ENCODE measurements at places on chromosomes 2 and 18.

DNA sequence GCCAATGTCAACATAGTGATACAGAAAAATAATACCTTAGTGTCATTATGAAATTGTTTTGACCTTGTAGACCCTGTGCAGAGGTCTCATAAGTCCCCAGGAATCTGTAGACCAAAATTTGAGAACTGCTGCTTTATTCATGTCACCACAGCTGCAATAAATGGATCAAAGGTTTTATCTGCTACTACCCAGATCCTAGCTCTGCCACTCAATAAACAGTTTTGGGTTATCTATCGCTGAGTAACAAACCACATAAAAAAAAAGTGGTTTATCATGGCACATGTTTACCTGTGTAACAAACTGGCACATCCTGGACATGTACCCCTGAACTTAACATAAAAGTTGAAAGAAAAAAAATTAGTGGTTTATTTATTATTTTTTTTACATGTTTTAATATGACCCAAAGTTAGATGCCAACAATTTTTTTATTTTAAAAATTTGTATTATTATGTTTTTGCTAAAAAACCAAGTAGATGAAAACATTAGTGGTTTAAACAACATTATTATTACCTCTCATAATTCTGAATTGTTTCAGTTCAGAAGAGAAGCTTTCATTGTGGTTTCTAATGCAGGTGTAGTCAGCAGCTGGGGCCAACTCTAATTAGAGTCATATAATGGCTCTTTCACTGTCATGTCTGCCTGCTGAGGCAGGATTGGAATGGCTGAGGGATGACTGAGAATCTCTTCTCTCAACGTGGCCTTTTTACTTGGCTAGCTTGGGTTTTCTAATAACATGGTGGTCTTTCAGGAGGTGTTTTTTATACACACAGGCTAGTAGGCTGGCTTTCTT is 103.3 kb upstream of the SLC38A11 start:
- DNase-seq: no peak

GRCh38 chr18:67411116-67411515 is 105.4 kb downstream of the DSEL start:
- no peak for DNase-seq

GRCh38 chr18:24922491-24922890 is 429.5 kb downstream of the ZNF521 start:
- DNase-seq: no peak

- DNase-seq: no peak
Observed at GRCh38 chr2:152450176-152450575, 115.2 kb downstream of the FMNL2 start.

GRCh38 chr18:22999212-22999611 is 66.1 kb downstream of the RBBP8 start:
- DNase-seq: no peak

DNA sequence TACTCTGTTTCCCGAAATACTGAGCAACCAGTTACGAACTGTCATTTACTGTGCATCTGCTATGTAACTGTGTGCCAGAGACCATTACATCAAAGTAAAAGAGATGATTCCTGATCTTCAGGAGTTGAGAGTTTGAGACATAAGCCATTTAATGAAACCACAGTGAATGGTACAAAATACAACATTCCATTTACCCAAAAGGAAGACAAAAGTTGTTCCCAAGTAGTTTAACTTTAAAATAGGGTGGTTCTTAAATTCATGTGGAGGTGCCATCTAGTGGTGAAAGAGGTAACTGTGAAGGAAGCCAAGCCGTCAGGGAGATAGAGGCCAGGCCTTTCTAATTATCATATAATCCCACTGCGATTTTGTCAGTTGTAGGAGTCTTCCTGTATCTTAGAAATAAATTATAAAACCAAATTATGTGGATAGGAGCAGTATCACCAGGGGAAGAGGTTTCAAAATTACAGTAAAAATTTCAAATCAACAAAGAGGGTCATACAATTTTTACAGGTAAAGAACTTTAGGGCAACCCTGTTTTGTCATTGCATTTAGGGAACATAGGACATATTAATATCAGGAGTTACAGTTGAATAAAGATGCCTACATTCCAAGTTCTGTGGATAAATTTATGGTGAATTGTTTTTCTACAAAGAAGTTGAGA is 67.7 kb downstream of the EPAS1 start:
- DNase-seq: no peak

GRCh38 chr2:236051806-236052205 is 116.4 kb downstream of the GBX2 start:
- DNase-seq: no peak

DNA sequence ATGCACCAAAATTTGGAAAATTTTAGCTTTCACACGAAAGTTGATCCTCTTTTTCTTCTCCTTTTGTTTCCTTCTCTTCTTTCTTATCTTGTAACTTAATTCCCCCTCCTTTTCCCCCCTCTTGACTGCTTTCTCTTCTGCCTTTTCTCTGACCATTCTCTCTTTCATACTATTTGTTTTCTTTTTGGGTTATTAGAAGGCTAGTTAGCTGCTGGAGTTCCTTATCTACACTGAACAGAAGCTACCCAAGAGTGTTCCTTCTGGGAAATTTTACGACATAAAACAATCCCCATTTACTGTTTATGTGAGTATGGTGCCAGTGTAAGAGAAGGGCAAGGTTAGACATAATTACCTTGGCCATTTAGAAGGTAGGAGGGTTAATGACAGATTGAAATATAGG is 218.4 kb upstream of the DTNA start:
- no peak for DNase-seq

GRCh38 chr2:39697454-39697853 is 31.7 kb downstream of the TMEM178A start:
- DNase-seq: no peak

DNA sequence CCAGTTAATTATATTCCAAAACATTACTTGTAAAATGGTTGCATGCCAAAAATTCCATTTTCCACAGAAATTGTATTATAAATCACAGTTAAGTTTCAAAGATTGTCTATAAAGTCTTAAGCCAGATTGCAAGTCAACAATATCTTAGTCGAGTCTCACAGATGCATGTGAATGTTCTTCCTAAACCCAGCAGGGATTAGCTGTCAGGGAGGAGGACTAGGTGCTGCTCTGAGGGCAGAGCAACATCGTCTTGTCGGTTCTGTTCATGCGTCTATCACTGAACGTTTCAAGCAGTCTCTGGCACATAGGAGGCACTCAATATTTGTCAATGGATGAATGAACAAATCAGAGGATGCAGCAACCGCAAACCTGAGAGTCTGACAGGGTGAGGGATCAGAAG is 27.0 kb downstream of the EPB41L3 start:
- no peak for DNase-seq

DNA sequence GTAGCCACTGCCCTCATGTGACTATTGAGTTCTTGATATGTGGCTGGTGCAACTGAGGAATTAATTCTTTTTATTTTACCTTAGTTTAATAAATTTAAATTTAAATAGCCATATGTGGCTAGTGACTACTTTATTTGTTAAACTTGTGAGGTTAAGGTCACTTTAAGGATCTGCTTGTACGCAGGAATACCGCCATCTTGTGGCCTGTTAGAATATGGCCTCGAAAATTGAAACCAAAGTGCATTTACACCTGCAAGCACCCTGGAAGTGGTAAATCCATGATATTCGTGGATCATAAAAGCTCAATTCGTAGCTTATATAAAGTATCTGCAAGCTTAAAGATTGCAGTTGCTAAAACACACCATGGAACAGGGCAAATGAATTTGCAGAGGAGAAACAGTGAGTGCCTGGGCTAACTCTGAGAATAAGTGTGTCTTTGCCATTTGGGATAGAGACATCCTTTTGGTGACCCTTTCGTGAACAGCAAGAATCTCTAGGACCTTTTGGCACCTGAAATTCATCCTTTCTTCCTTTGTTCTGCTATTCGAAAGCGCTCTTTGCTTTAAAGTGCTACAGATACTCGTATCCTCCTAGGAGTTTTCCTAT is 59.9 kb upstream of the REG3A start:
- DNase-seq: no peak

GRCh38 chr2:242002944-242003343 is 133.4 kb downstream of the RTP5 start:
- DNase-seq: no peak

DNA sequence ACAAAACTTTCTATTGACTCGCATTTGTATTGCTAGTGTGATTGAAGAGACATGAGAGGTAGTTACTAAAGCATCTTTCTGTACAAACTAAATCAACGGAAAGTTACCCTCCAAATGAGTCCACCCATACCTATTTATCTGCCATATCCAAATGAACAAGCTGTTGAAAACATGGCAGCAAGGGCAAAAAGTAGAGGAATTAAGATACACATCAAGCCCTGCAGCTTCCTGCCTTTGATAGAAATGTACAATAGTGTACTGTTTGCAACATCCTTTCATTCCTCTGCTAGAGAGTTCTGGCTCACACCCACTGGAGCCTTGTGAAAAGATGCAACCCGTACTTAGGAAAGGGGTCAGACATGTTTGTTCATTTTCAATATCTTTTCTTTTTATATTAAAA is 122.5 kb downstream of the ERBB4 start:
- no peak for DNase-seq

DNA sequence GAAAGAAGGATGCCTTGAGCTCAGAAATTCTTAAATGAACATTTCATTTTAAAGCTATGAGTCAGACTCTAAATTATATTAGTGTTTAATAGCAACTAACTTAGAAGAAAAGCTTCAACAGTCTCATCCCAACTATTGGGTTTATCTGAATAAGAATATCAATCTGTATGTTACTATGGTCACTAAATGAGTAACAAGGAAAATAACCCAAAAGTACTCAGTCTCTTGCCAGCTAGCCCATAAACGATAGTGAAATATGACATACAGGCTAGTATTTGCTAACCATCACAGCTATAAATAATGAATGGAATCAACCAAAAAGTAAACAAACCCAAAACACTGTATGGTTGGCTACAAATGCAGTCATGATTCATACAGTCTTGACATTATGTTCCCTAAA is 174.9 kb downstream of the RAB3GAP1 start:
- no peak for DNase-seq

DNA sequence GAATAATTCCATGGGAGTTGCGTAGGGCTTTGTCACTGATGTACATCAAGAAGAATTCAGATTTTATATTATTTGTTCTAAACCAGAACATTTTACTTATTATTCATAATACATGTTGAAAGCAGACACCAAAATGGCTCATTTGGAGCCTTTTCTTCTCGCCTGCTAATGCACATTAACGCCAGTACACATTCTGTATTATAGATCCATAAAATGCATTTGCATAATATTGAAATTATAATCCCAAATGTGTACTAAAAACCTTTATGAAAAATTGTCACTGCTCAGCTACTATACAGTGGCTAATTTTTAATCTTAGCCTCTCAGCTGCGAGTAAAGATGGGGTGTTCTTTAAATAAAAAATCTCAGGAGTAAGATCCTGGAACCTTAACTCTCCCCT is 452.2 kb upstream of the HNRNPA3 start:
- DNase-seq: no peak

DNA sequence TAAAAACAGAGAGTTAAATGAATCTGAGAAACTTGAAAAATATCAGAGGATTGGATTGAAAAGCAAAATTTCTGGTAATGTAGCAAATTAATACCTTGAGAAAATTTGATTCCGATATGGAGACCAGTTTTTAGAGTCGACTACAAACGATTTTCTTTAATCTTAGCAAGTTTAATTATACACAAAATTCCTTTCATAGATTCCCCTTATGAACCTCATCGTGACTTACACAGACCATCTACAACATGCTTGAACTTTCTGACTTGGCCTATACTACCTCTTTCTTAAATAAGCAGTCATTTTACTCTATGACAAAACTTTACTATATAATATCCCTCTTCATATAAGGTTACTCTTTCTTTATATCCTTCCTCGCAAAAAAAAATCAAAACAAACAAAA is 769.6 kb upstream of the CRIM1 start:
- no peak for DNase-seq

DNA sequence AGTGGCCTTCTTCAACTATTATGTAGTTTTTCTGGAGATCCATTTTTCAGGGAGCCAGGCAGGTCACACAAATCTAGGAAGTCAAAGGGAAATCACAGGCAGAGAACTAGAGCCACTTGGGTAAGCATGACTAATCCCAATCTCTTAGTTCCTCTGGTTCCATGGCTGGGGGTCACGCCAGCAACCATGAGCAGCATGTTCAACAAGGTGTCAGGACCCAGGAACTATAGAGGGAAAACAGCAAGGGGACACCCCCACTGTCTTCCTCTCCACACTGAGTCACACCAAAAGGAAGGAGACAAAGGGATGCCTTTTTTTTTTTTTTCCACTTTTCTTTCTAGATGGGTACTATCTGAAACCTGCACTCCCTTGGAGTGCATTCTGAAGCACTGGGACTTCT is 250.9 kb downstream of the OTX1 start:
- no peak for DNase-seq

DNA sequence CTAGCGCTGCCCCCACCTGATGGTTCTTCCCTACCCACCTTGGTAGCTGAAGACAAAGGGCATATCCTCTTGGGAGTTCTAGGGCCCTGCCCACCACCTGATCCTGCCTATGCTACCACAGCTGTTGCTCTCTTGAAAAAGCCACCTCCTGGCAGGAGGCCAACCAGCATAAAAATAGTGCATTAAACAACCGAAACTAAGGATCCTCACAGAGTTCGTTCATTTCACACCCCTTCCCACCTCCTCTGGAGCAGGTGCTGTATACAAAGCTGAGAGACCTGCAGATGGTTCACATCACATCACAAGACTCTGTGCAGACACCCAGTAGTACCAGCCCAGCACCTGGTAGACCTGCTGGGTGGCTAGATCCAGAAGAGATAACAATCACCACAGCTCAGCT is 1348.0 kb upstream of the TMEFF2 start:
- no peak for DNase-seq

GRCh38 chr2:72116081-72116533 is 31.6 kb downstream of the CYP26B1 start:
- no peak for DNase-seq
